Erythroblast (primary cell): ENCODE measurements at places on chromosomes 4 and X.

GRCh38 chrX:2521927-2522386, 21.2 kb upstream of the DHRSX start:
- no peak for DNase-seq

GRCh38 chr4:18540349-18540748, 518.8 kb upstream of the LCORL start:
- no peak for DNase-seq

- peak; percentile 57 for DNase-seq
Observed at GRCh38 chrX:135543924-135544323, 23.5 kb downstream of the INTS6L start.

GRCh38 chrX:118062048-118062789, 54.4 kb downstream of the KLHL13 start:
- DNase-seq = no peak

DNA sequence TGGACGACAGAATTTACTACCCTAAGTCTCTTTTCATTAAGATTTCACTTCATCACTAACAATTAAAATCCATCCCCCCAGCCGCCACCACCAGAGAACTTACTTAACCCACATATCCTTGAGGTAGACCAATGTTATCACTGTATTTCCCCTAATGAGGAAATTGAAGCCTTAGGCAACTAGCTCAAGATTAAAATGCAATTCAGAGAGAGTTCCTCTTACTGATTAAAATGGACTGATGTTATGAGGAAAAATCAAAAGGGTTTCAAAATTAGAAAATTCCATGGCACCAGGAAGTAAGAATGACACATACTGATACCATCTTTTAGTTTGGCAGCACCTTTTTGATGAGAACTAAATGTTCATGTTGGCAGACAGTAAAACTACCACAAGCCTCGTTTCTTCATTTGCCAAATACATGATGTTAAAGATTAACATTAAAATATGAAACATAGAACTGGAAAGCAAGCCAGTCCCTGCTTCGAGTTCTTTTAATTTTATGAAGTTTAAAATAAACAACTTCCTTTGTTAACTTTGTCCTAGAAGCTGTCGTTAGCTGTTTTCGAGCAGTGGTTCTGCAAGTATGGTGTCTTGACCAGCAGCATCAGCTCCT, 69.3 kb upstream of the CCDC160 start:
- DNase-seq = no peak

DNA sequence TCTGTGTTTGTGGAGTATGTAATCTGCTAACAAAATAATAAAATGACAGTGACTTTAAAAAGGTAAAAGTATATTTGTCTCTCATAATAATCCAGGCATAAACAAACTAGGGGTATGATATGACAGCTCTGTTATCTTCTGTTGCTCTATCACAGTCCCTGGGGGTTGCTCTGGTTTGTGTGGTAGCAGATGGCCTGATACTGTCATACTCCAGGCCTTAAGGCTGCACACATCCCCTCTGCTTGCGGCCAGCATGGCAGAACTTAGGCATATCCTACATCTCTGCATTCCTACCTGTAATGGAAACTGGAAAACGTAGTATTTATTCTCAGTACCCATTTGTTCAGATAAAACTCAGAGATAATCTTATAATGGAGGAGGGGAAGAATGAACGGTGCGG, 117.9 kb upstream of the HAND2 start:
- DNase-seq = no peak

GRCh38 chrX:40011322-40012038, 86.3 kb downstream of the BCOR start:
- no peak for DNase-seq

DNA sequence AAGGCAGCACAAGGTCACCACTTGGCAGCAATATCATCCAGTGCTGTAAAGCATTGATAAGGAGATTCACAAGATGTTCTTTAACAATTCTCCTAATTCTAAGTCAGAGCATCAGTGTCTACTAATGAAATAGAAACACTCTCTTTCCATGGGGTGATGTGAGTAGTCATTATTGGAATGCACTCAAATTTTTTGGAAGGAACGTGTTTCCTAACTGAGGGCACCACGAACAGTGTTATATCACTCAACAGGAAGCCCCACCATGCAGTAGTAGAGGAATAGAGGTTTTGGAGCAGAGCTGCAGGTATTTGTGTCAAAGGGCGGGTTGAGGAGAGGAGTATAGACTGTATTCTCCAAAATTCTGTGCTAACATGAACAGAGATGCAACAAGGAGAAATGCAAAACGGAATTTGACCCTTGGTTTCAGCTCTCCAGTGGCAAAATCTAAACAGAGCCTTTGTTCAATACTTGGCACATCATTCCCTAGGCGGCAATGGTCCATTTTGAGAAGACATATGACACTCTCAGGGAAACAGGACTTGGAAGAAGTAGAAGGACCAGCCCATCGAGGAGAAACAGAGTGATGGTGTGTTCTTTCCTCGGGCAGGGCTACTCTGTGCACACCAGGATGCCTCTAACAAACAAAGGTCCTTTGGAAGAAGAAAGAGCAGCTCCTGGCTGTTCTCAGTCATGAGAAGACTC, 98.9 kb downstream of the CPEB2 start:
- no peak for DNase-seq
